ENCODE measurements at places on chromosomes 7 and 10.

DNA sequence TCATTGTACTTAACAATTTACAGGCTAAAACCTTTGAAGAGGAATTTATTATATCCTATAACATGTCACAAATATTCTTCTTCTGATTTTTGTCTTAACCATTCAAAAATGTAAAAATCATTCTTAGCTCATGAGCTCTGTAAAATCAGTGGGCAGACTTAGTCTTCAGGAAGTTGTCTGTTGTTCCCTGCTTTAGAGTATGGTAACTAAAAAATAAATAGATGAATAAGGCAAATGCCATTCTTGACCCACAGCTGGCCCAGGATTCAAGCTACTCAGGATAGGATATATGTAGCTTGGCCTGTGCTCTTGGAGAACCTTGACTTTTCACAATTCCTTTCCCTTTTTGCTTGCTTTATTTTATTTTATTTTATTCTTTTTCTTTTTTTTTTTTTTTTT, 51.5 kb downstream of the LRRC4 start:
- no peak for DNase-seq

GRCh38 chr7:134685250-134685649, 38.6 kb downstream of the BPGM start:
- DNase-seq, result no peak

DNA sequence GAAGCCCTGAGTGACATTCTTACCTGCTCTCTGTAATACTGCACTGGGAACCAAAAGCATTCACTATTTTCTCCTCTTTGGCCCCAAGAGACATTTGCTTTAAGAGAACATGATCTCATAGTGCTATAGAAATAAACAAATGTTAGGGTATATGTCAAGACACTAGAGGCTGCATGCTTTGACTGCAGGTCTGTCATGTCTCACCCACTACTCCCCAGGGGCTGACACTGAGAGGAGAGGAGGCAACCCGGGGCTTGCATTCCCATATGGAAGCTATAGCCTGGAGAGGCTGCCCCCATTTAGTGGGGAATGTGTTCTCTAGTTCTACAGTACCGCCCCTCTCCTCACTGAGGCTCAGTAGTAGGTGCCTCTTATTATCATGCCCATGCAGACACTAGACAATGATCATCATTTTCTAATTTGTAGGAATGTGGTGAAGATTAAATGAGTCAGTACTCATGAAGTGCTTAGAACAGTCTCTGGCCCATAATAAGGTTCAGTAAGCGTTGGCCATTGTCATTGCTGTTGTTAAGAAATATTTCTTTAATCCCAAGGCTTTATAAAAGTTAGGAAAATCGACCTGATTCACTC, 4.9 kb upstream of the SLF2 start:
- no peak for DNase-seq

DNA sequence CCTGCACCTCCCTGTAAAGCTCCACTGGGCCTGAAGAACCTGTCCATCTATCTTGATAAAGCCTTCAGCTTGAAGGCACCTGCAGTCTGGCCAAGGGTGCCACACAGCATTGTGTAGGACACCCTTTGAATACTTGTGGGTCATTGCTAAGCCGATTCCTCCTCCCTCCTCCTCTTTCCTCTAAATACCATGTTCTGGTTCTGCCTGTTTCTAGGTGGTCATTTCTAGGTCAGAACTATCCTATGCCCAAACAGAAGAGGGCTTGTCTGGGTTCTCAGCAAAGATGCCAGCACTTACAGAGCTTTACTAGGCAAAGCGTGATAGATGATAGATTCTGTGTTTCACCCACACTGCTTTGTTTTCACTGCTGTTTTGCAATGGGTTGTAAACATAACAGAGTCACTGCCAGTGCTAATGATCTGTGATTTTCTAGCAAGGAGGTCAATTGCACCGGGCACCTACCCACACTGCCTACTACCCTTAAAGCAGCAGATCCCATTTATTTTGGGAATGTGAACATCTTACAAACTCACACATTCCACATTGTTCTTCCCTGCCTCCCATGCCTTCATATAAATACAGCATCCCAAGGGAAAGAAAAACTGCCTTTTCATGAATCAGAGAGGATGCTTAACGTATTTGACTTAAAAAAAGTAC, 279.1 kb upstream of the PITRM1 start:
- no peak for DNase-seq

DNA sequence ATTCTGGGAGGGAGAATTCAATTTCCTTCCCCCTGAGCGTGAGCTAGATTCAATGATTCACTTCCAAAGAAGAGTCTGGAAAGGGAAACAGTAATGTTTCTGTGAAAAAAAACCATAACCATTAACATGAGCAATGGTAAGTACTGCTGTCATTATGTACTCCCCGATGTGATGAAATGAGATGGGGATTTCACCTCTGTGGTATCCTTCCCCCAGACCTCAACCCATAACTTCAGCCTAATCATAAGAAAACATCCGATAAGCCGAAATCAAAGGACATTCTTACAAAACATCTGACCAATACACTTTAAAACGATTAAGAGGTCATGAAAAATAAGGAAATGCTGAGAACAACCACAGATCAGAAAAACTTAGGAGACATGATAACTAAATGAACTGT, 27.2 kb downstream of the EZH2 start:
- no peak for DNase-seq

- DNase-seq, result peak; percentile 85
Measured at GRCh38 chr10:84244651-84245270, at the start of gene RGR. TSS of gene RGR (plus strand) at chr10:84245053. CDS start at chr10:84245091, 38 bp downstream.

GRCh38 chr10:71978988-71979691, 14.9 kb downstream of the CHST3 start:
- DNase-seq, result no peak

GRCh38 chr7:11650500-11650899, 181.5 kb downstream of the THSD7A start:
- no peak for DNase-seq

- DNase-seq, result no peak
Measured at GRCh38 chr10:102106998-102107397, 13.2 kb downstream of the LDB1 start.

GRCh38 chr10:86945361-86946212, 11.8 kb downstream of the MMRN2 start:
- DNase-seq, result no peak

- DNase-seq, result no peak
Measured at GRCh38 chr7:75776295-75776971, 4.4 kb upstream of the CCL26 start.

- DNase-seq, result no peak
Measured at GRCh38 chr10:132551093-132551807, 13.7 kb downstream of the INPP5A start.

DNA sequence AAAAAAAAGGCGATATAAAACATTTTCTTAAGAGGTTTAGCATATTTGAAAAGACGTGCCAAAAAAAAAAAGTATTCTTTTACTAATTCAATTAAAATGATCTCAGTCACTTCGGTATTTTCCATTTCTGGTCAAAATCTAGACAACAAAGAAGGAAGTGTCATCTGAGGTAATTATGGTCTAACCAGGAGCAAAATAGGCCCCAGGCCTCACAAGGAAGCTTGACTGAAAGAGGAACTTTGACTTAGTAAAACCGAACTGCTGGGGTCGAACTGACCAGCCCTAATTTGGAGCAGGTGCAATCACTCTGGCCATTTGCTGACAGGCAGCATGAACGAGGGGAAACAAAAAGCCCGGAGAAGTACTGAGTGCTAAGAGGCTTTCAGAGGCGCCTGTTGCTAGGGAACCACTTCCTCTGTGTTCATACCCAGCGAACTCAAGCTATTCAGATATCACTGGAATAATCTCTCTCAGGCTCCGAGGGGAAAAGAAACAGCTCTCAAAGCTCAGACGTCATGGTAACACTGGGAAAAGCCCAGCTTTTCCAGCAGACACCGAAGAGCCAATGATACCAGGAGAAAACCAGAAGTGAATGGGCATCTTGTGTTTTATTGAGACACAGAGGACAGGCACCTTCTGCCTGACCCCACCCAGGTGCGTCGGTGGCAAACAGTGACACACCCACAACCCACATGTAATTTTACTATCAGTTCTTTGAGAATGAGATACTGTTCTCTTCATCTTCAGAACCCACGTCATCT, 126.5 kb downstream of the FAM107B start:
- no peak for DNase-seq

DNA sequence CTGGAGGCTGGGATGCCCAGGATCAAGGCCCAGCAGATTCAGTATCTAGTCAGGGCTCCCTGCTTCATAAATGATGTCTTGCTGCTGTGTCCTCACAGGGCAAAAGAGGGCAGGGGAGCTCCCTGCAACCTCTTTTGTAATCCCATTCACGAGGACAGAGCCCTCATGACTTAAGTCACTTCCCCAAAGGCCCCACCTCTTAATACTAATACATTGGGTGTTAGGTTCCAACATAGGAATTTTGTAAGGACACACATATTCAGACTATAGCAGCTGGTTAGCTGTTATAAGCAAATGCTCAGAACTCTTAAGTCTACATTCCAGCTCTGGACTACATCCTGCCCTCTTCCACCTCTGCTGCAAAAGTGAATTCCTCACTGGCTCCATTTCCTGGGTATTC, 63.0 kb downstream of the VOPP1 start:
- no peak for DNase-seq

Data from cerebellar nuclear complex (tissue), 1 donor.